ENCODE measurements at places on chromosomes 1 and 21. TPM values are rescaled to one million over a fixed set of nuclear protein-coding genes. Genes with fewer than 3 reads are reported as not detected.

DNA sequence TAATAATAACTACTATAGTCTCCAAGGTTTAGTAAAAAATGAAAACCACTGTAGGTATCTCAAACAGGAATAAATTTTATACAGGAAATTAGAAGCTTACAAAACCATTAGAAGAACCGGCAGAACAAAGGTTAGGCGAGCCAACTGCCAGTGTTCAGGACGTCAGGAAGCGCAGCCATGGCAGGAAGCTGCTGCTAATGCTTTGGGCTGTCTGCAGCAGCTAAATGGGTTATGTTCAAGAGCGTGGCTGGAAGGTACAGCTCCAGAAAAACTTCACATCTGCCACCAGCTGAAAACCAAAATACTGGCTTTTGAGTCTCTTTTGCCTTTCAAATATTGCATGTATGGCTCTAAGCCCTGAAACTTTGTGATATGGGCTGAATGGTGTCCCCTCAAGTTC, 35.7 kb upstream of the MYSM1 start:
- no peak overlapping the region for H3K27ac ChIP-seq
- no peaks in the 10 kb centered on the region for H3K36me3 ChIP-seq
- H3K4me1 ChIP-seq = no peaks in the 10 kb centered on the region
- DNase-seq = no peak
- peaks cover 1% of the 10 kb centered on the region for H3K27me3 ChIP-seq

DNA sequence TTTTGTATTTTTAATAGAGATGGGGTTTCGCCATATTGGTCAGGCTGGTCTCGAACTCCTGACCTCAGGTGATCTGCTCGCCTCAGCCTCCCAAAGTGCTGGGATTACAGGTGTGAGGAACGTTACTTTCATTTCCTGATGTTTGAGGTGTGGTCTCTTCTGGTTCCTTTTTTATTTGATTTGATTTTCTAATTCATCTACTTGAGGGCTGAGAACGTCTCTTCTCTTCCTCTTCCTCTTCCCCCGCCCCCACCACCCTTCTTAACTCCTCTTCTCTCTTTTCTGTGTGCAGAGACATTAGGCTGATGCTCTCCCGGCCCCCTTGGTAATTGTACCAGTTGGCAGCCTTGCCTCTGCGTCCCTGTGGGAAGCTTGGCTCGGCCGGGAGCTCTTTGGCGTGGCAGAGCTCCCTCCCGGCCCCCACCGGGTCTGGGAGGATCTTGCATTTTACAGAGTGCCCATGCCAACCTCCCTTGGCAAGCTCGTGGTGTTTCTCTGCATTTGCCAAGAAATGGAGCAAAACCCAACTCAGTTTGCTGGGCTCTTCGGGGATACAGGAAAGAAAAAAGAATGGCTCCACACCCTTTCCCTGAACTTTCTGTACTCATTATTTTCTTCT, 19.9 kb downstream of the CRYAA start:
- no peaks in the 10 kb centered on the region for H3K36me3 ChIP-seq
- H3K27me3 ChIP-seq = no peaks in the 10 kb centered on the region
- no peak overlapping the region for H3K27ac ChIP-seq
- peaks cover 4% of the 10 kb centered on the region for H3K4me1 ChIP-seq
- no peak for DNase-seq

- H3K36me3 ChIP-seq = peaks cover 13% of the 10 kb centered on the region
- H3K4me3 ChIP-seq = no peak overlapping the region
- no peaks in the 10 kb centered on the region for H3K27me3 ChIP-seq
- DNase-seq = no peak
- H3K27ac ChIP-seq = no peak overlapping the region
- H3K4me1 ChIP-seq = no peaks in the 10 kb centered on the region
Measured at GRCh38 chr1:43438953-43439581, 14.7 kb downstream of the HYI start.

GRCh38 chr1:155392898-155393411, 72.3 kb downstream of the RUSC1 start:
- no peak for DNase-seq
- H3K36me3 ChIP-seq = peaks cover 31% of the 10 kb centered on the region
- H3K27me3 ChIP-seq = no peaks in the 10 kb centered on the region
- no peak overlapping the region for H3K4me3 ChIP-seq
- no peaks in the 10 kb centered on the region for H3K4me1 ChIP-seq
- no peak overlapping the region for H3K27ac ChIP-seq

CNN3 gene
- total RNA-seq = 12.9 TPM

OTUD3 gene
- total RNA-seq = 8.7 TPM

EMC1 gene
- total RNA-seq = 38.3 TPM

CD2 gene
- 220 TPM for total RNA-seq

All from activated CD8-positive, alpha-beta T cell treated with anti-CD3 and anti-CD28 coated beads for 36 hours (primary cell).